ENCODE measurements at places on chromosomes 12 and 14. TPM values are rescaled to one million over a fixed set of nuclear protein-coding genes. Genes with fewer than 3 reads are reported as not detected.

DNA sequence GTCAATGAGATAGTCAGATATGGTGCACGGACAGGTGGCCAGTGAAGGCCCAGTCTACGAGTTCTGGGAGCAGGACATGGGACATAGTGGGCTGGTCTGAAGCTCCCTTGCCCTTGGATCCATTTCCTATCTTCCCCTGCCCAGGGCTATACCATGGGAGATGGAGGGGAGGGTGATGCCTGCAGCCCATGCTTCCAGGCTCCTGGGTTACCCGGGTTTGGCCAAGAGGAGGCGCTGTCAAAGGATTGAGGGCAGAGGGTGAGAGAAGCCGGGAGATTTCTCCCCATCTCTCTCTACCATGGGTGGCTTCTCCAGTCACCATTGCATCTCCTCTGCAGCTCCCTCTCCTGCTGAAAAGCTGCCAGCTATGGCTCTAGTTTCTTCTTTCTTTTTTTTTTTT is 52.8 kb upstream of the LHX5 start:
- DNase-seq: no peak

DNA sequence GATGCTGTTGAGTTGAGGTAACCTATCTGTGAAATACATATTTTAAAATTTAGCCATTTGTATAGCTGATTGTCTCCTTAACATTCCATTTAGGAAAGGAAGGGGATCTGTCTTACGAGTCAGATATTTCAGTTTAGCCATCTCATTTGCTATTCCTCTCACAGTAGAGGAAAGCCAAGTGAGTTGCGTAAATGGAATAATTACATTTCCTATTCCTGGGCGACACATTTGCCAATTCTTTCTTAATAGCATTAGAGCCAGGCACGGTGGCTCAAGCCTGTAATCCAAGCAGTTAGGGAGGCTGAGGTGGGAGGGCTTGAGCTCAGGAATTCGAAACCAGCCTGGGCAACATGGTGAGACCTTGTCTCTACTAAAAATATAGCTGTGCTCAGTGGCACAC is 116.3 kb downstream of the TMX1 start:
- no peak for DNase-seq

DNA sequence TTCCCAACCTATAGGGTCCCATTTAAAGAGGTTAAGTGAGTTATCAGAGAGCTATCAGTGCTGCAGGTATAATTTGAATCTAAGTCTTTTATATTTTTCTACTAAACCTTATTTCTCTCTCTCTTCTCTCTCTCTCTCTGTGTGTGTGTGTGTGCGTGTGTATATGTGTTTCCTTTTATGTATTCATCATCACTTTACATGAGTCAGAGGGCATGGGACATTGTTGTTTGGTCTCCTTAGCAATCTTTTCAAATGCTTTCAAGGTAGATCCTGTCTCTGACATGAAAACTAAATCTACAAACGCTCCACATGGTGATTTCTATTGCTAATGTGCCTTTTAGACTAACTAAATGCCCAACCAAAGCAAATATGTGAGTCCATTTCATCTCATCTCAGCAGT is 459.7 kb downstream of the BTG1 start:
- DNase-seq: no peak

DNA sequence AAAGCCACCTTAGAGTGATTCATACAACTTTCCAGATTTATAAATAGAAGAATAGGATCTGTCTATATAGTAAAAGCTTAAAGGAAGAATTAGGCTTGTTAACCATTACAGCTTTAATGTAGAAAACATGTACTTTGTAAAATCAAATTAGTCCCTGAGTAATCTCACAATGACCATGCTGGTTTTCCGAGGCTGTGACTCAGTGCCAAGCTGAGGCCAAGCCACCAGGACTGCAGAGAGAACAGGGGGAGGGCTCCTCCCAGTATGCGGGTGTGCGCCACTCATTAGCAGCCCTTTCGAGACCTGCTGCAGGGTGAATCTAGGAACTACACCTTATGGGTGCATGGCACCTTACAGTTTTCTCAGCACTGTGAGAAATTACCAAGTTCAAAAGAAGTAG is 167.0 kb downstream of the EFCAB11 start:
- no peak for DNase-seq

GRCh38 chr14:54681811-54682261 is 114.9 kb downstream of the SAMD4A start:
- DNase-seq: no peak

CLEC4A gene
- total RNA-seq: 0.82 TPM

TMEM30B gene
- total RNA-seq: 0.15 TPM

All from endothelial cell (in vitro differentiated cells).